ENCODE measurements at places on chromosomes 1 and 21. TPM values are rescaled to one million over a fixed set of nuclear protein-coding genes. Genes with fewer than 3 reads are reported as not detected.

DNA sequence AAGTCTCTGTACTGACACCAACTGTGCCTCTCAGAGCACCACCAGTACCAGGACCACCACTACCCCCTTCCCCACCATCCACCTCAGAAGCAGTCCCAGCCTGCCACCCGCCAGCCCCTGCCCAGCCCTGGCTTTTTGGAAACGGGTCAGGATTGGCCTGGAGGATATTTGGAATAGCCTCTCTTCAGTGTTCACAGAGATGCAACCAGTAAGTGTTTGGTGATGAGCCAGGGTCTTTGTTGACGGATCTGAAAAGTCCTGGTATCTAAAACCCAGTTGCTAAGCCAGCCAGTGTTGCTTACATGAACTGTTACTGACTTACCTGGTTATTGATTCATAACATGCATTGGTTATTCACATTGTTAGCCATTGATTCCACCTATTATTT is 1.1 kb downstream of the C1orf56 start:
- DNase-seq, result no peak

- DNase-seq, result no peak
These were observed 33.2 kb upstream of the RUNX3 start for GRCh38 chr1:24963099-24963872.

The ERICH3 gene
- not detected for total RNA-seq

DNA sequence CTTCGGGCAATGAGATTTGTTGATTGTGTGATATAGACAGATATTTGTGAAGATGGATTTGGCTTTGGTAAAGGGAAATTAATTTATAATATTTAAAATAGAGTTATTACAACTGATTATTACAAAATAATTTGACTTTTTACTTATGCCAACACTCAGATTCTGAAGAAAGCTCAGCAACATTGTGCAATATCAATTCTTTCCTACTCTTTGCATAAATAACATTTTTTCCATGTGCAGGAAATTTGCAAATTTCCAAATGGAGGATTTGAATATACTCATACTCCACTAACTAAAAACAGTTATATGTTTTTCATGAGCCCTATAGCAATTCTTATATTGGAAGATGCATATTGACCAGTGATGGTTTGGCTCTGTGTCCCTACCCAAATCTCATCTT is 676.4 kb upstream of the ADAMTS5 start:
- DNase-seq, result no peak

DNA sequence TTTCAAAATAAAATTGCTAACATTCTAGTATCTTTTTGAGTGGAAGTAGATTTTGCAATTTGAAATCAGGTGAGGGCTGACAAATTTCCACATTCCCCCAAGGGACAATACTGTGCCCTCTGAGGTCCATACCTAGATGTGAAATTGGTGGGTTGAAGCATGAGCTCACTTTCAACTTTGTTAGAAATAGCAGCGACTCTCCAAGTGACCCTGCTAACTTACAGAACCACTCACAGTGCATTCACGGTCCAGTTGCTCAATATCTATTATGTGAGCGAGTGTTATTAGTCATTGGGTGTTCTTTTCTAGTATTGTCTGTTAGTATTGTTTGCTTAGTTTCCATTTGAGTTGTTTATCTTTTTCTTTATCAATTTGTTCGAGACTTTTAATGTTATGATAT is 53.6 kb upstream of the ASB17 start:
- no peak for DNase-seq

DNA sequence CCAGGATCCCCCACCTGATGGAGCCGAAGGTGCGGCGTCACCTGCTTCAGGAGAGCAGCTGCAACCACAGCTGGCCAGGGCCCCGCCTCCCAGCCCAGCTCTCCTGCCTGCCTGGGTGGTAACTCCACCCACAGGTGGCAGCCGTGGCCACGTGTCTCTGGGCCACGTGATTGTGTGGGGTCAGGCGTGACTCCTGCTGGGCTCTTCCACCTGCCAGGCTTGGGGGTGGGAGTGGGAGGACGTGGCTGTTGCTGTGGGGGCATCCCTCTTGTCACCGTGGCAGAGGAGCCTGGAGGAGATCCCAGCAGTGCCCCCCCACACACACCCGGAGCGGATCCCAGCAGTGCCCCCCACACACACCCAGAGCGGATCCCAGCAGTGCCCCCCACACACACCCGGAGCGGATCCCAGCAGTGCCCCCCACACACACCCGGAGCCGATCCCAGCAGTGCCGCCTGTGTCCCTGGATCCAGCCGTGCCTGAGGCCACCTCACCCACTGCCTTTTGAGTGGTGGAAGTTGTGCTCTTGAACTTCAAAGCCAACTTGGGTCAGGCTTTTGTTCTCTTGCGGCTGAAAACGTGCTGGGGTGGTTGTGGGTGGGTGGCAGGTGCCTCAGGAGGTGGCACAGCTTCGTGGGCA is 32.2 kb downstream of the POFUT2 start:
- no peak for DNase-seq

The SPRR2A gene
- 0.56 TPM for total RNA-seq

DNA sequence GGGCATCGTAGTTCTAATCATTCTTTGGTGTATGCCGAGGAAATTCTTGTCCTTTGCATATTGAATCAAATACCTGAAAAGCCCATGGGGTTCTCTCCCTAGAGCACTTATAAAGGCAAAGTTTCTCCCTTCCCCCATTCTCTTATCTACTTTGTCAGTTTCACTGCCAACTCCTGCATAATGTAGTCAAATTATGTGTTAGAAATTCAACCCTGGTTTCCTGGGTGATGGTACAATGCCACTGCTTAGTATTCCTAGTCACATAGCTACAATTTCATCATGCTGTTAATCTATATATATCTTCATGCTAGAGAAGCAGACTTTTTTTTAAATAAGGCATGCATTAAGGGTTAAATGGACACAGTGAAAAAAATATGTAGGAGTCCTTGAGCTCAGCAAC is 119.0 kb downstream of the PDE4B start:
- DNase-seq, result no peak

- peak; percentile 71 for DNase-seq
These were observed 3.8 kb downstream of the CELSR2 start for GRCh38 chr1:109252893-109253802.

- DNase-seq, result no peak
These were observed 175.6 kb downstream of the TBX15 start for GRCh38 chr1:118812555-118812954.

GRCh38 chr1:112981426-112981825 is 25.4 kb upstream of the SLC16A1 start:
- no peak for DNase-seq

The TAGLN2 gene
- total RNA-seq, result 46.0 TPM

GRCh38 chr1:38558500-38559445 is 300.8 kb downstream of the RRAGC start:
- no peak for DNase-seq

- DNase-seq, result peak; percentile 35
These were observed 4.6 kb downstream of the HYI start for GRCh38 chr1:43448955-43449707.

DNA sequence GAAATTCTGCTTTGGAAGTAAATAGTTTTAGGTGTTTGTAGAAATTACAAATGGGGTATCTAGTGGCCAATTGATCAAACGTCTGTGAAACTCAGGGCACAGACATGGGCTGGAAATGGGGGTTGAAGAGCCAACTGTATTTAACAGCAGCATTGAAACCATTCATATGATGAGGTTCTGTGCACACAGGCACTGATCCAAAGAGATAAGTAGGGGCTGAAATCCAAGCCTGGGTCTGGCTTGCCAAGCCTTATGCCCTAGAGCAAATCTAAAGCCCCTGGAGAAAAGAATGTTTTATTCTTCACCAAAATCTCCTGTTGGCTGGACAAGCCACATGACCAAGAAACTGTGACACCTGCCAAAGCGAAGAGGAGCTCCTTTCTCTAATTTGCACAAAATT is 67.6 kb upstream of the ST6GALNAC5 start:
- no peak for DNase-seq

DNA sequence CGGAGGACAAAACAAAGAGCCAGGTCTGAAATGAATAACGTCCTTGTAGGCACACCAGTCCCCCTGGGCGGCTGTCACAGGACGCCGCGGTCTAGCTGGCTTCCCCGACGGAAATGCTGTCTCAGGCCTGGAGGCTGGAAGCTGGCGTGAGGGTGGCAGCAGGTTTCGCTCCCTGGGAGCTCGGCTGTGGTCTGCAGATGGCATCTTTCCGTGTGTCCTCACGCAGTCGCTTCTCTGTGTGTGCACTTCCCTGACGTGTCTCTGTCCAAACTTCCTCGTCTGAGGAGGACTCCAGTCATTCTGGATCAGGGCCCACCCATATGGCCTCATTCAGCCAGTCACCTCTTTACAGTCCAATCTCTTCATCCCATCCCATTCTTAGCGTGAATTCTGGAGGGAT is 14.2 kb downstream of the TNFRSF14 start:
- DNase-seq, result peak; percentile 31

- no peak for DNase-seq
These were observed 116.3 kb downstream of the NCAM2 start for GRCh38 chr21:21114461-21114860.

Measured in psoas muscle (tissue), 8 donors.